ENCODE measurements at places on chromosomes 3 and 15.

- no peak for DNase-seq
Measured at GRCh38 chr15:70093070-70093469, 4.6 kb downstream of the TLE3 start.

- DNase-seq, result no peak
Measured at GRCh38 chr3:171490901-171491300, 30.7 kb upstream of the TNIK start.

DNA sequence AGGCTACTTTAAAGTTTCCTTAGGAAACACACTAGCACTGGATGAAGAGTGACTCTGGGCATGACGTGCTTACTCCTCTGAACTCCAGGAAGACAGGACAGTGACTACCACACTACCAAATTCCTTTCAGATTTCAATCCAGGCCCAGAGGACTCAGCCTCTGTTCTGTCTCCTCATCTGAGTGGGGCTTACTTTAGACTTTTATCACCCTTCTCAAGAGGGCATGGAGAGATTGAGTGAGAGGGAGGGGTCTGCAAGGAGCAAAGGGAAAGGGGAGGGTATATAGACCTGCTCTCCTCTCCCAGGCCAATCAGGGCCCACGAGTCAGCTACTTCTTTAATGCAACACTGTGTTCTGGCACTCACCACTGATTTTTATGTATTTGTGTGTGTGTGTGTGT, 29.4 kb upstream of the RSL24D1 start:
- DNase-seq, result no peak

DNA sequence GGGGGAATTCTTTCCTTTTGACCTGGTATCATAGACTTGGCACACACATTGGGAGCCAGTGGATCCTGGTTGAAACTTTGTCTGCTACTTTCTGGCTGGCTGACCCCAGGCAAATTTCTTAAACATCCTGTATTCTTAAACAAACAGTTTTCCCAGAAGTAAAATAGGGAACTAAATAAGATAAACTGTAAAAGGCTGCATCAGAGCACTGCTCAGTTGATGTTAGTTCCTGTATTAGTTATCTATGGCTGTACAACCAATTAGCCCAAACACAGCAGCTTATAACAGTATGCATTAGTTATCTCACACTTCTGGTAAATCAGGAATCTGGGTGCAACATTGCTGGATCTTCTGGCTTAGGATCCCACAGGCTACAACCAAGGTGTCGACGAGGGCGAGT, 73.1 kb upstream of the SLCO3A1 start:
- no peak for DNase-seq

DNA sequence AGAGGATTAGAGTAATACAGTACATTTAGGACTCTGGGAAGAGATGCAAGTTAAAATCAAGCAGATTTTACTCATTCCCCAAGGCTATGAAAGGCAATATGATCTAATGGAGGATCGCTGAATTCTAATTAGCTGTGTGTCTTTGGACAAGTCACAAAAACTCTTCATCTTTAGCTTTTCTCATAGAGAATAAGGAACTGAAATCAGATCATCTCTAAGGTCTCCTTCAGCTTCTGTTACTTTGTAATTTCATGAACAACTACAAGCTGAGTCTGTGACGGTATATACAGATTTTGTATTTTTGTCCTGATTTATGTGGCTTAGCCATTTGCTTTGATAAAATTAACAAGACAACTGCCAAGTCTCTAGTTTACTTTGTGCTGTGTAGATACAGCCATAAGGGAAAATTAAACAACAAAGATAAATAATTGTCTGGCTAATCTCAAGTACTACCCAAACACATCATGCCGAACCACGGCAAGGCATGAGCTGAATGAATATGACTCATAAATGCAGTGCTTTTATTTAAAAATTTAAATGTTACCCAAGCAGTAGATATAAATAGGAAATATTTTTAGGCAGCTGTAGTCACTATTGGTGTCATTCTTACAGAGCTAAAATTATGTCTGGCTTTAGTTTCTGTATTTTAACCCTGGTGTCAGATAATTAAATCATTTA, 81.5 kb downstream of the GAP43 start:
- no peak for DNase-seq

DNA sequence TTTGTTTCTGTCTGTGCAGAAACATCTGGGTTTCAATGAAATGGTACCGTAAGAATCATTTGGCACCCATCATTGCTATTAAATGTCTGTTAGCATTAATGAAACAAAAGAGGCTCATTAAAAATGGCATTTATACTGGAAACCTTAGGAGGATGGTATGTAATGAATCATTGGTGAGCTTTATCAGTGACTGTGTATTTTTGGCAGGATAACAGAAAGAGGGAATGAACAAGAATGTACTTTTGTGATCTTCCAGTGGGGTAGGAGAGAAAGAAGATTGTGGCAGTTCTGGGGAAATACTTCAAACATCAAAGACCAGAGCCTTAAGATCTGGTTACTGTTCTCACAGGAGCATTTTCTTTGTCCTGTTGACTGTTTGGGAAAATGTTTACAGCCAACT, 4.7 kb upstream of the DCBLD2 start:
- no peak for DNase-seq

DNA sequence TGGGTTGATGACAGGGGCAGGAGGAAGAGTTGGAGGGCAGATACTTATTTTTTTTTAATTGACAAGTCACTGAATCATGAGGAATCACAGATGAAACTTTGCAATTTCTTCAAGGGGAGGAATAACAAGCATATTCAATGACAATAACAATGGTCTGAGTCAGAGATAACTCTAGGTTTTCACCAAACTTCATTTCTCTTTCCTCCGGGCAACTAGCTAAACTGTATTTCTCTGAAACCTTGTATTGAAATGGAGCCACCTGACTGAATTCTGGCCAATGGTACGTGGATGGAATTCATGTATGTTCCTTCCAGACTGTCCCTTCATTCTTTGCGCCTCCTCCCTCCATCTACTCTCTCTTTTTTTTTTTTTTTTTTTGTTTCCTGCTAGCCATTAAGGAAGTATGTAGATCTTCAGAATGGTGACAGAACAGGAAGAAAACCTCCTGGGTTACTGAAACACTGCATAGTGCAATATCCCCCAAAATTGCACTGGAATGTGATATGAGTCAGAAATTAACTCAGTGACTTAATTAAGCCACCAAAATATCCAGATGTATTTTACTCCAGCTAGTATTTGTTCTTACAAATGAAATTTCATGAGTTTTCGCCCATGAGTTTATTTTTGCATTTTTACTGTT, 495.4 kb downstream of the OTOL1 start:
- no peak for DNase-seq

DNA sequence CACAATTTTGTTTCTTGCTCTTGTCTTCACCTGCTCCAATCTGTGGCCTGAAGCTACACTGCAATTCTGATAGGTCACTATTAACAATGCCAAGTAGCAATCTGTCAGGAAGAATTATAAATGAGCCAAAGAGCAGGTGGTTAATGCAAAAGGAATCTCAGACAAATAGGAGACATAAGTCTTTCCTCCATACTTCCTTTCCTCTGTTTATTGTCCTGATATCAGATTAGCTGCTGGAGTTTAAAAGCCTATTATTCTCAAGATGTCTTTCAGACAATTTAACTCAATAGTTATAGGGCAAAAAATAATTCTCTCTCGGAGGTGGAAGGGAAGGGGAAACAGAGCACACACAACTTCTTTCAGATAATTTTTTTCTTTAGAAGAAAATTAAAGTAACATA, 491.6 kb downstream of the MFSD1 start:
- DNase-seq, result no peak

DNA sequence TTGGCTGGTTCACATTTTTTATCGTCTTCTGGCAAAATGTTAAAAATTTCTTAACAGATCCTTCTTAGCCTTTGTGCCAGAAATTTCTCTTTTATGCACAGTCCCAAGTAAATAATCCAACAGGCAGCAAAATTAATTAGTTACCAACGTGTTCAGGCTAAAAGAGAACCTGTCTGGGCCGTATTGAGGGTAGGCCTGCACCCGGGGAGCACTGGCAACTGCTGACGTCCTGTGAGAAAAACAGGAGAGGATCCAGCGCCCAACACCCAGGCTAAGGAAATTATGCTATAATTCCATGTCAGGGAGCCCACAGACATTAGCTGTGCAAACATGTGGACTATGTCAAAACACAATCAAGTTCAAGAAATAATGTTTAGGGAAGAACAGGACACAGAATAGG, 30.7 kb upstream of the CSTA start:
- no peak for DNase-seq

DNA sequence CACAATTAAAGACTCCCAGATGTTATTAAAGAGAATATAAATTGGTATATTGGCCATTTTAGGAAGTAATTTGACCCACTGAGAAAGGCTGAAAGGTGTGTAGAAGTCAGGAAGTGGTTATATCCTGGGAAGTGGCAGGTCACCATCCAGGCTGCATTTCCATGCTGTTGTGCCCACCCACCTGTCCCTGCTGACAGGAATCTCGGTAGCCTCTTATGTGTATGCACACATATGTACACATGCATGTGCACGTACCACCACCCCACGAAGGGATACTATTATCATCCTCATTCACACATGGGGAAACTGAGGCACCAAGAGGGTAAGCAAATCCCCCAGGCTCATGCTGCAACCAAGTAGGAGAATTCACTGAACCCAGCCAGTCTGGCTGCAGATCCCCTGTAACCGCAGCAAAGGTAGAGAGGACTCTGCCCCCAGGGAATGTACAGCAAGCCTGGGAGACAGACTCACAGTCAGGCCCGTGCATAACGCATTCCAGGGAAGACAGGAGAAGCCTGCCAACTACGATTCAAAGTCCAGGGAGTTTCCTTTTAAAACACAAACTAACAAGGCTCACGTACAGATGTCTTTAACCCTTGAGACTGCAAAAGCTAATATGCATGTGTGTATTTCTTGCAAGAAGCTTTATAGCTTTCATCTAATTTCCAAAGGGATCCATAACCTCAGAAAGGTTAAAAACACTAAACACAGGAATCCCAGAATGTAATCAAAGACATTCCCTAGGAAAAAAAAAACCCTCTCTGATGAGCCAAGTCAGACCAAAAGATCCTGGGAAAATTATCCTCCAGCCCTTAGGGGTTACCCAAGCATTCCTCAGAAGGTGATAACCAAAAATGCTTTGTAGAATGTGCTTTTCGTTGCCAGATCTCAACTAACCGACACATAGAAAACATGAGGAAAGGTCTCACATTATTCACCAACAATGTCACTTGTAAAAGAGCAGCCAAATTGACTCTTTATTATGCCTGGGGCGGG, 129.6 kb downstream of the ADAMTS17 start:
- DNase-seq, result no peak

DNA sequence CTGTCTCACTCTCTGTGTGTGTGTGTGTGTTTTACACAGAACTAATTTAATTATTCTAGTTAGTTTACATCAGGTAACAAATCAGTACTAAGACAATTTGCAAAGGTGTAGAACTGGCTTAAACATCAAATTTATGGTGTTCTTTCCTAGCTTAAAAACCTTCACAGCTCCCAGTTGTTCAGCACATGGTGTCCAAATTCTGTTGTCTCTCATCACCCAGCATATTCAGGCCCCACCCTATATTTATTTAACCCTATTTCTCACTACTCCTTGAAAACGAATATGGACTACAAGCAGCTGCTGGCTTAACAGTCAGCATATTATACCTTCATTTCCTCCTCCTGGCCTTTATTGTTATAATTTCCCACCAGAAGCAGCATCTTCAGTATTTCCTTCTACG, 1.2 kb downstream of the IL20RB start:
- DNase-seq, result no peak

GRCh38 chr15:84773716-84774115, 25.3 kb downstream of the ZNF592 start:
- DNase-seq, result no peak

DNA sequence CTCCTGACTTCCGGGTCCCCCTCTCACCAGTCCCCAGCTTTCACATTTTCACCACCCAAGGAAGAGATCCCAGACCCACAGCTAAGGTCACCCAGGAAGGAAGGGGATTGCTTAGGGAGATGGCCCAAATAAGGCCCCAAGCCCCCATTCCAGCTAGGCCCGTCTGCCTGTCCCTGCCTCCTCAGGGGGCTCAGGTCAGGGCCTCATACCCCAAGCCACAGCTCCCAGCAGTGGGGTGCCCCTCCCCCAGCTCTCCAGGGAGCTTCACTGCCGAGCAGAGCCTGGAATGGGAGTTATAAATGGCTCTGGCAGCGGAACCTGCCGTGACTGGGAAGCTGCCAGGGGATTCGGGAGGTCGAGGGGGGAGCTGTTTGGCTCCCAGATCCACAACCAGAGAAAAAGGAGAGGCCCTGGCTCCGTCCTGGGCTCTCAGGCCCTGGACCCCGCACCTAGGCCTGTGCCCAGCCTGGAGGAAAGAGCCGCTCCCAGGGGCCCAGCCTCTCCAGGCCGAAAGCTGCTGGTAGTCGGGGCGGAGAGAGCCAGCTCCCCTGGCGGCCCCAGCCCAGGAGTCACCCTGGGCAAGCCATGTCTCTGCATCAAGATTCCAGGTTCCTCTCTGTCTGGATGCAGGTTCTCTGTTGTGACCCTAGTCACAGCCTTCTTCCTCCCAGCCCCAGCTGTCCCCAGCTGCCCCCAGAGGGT, 550 bp downstream of the CCDC9B start:
- DNase-seq, result no peak

GRCh38 chr15:97014001-97014400, 683.5 kb downstream of the NR2F2 start:
- DNase-seq, result no peak

DNA sequence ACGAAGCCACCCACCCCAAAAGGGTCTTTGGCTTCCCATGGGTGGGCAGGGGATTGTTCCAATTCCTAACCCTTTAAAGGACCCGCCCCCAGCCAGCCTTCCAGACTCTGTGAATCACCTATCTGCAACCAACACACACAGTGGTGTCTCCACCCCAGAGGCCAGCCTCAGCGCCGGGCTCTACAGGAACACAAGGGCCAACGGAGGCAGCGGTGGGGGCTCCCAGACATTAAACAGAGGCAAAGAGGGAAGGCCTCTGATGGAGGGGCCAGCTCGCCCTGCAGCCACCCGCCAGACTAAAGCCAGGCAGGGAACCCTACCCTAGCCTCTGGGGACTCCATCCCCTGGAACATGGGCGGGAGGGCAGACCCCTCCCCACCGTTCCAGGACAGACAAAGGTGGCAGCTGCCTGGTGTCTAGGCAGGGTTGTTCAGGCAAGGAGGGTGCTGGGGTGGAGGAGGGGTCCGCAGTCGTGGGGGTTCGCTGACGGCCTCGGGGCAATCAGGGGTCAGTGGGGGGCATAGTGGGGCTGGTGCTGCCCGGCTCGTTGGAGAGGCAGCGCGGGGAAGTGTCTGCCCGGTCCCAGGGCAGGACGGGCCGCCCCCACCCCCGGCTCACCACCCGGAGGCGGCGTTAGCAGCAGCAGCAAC, 448 bp downstream of the SHISA5 start:
- DNase-seq, result no peak

DNA sequence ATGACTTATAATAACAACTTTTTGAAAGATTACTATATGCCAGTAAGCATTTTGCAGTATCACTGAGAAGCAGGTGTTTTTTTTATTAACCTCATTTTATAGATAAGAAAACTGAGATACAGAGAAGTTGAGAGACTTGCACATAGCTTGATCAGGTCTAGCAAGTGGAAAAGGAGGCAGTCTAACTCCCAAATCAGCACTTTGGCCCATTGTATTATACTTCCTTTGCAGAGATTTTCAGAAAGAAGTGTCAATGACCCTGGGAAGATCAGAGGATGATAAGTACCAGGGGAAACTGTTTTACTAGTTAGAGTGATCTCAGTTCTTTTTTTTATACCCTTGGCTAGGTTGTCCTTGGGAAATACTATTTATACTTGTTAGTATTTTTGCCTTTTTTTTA, 358.7 kb downstream of the SQOR start:
- DNase-seq, result no peak

All from activated naive CD4-positive, alpha-beta T cell treated with anti-CD3 and anti-CD28 coated beads, Interleukin-2, amount 50 U/mL, for 16 hours (primary cell).